CD4-positive, alpha-beta T cell treated with Interleukin-17A for 1 hour (primary cell): ENCODE measurements at places on chromosomes 6 and 20.

DNA sequence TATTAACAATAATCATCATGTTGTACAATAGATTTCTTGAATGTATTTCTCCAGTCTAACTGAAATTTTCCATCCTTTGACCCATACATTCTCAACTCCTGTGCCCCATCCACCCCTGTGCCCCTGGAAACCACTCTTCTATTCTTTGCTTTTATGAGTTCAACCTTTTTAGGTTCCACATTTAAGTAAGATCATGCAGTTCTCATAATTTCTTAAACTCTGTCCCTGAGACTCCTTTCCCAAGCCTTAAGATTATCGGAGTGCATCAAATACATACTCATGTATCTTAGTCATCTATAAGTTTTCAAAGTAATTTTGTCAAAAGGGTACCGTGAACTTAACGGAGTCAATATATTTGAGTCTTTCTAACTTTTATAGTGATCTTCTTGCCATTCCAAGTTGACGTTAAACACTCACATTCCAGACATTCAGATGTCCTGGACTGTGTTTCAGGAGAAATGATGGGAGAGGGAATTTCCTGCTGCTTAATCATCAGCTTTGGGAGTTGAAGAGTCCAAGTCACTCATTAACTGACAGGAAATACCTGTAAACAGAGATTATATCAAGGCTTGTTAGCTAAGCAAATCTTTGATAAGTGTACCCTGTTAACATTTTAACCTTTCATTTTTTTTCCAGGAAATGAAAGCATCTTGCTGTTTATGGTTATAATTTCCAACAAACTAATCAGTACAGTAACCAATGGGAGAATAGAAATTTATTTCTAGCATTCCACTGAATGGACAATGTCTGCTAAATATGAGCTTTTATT is 73.3 kb downstream of the ADGRG6 start:
- no peak for DNase-seq

DNA sequence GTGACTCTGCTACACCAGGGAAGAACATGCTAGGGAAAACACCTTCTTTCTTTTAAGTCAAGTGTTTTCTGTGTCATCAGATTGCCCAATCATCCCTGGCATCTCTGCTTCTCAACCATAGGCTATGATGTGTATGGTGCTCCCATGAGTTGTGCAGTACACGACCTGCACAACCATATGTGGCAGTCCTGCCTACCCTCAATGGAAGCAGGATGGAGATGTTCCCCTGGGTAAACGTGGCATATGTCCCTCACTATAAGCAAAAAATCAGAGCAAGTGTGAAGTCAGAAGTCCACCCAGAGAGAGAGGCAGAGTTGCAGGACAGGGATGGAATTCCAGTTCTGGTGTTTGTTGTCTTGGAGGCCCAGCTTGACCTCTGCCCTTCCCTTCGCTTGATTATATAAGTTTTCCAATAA is 10.3 kb upstream of the SNHG17 start:
- no peak for DNase-seq

DNA sequence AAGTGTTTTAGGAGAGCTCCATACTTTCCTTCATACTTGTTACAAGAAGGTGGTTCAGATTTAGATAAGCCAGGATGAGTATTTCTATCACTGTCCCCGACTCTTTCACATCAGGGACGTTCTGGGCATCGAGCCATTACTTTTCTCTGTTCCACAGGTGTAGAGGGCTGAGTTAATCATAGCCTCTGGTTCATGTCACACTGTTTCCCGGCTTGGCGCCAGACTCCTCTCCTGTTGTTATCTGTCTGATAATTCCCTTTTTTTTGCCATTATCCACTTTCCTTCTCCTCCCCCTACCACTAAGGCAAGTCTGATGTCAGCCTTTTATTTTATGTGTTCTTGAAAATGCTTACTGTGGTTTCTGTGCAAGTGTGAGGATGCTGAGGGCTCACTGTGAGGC is 593.4 kb downstream of the UTRN start:
- no peak for DNase-seq

- no peak for DNase-seq
Measured at GRCh38 chr20:51926670-51927305, 124.5 kb upstream of the SALL4 start.

DNA sequence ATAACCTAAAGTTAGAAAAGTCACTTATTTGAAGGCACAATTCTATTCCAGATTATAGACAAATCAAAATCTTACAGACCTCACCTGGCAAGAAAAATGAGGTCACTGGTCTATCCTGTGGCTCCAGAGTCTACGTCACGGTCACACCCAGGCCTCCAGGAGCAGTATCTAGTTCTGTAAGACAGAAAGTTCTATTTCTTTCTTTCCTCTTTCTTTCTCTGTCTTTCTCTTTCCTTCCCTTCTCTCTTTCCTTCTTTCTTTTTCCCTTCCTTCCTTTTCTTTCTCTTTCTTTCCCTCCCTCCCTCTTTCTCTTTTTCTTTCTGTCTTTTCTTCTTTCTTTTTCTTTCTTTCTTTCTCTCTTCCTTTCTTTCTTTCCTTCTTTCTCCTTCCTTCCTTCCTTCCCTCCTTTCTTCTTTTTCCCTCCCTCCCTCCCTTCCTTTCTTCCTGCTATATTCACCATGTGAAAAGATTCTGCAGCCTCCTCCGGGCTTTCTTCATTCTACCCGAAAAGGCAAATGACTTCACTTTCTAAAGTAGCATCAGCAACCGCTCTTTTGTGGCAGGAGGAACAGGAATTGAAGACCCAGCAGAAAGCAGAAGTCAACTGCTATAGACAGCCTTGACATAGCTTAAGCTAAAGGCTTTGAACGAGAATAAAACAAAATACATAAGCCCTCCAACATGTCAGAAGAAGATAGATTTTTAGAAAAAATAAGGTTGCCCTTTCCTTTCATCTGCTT is 83.9 kb upstream of the SIRPG start:
- DNase-seq, result no peak

DNA sequence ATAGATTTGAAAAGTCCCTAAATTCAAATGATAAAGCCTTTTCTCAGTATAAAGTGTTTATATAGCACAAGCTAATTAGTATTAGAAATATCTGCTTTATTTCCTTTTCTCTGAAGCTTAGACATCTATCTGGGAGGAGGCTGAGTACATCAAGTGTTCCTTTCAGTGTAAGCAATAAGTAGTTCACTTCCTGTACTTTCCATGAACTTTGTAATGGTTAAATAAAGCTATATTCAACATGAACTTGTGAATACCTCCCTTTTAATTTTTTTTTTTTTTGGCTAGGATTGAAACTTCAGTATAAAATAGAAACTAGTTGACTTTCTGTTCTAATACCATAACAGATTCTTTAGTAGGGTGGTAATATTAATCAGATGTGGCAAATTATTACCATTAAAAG is 190.9 kb downstream of the CENPW start:
- DNase-seq, result no peak

- no peak for DNase-seq
Measured at GRCh38 chr20:10520528-10520927, 85.4 kb downstream of the SLX4IP start.

- no peak for DNase-seq
Measured at GRCh38 chr20:47350691-47351545, 5.6 kb downstream of the ZMYND8 start.

GRCh38 chr6:17851001-17851719 is 136.3 kb downstream of the KIF13A start:
- DNase-seq, result no peak

DNA sequence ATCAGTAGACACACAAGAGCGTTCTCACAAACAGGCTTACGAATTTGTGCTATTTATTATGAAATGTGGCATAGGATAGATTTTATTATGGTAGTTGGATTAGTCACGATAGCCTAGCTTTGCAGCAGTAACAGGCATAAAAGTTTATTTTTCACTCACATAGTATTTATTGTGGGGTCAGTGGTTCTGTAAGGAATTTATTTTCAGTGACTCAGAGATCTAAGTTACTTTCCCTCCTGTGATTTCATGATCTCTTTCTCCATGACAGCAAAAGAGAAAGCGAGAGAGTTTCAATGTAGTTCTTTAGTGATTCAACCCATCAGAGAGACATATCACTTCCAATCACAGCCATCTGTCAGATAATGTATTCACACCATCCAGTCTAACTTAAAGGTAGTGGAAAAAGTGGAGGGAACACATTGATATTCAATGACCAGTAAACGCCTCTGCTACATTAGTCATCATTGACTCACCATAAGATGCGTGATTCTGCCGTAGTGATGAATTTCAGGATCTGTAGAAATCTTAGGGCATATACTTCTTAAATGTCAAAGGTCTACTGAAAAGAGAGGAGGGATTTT is 605.5 kb downstream of the HDGFL1 start:
- DNase-seq, result no peak

DNA sequence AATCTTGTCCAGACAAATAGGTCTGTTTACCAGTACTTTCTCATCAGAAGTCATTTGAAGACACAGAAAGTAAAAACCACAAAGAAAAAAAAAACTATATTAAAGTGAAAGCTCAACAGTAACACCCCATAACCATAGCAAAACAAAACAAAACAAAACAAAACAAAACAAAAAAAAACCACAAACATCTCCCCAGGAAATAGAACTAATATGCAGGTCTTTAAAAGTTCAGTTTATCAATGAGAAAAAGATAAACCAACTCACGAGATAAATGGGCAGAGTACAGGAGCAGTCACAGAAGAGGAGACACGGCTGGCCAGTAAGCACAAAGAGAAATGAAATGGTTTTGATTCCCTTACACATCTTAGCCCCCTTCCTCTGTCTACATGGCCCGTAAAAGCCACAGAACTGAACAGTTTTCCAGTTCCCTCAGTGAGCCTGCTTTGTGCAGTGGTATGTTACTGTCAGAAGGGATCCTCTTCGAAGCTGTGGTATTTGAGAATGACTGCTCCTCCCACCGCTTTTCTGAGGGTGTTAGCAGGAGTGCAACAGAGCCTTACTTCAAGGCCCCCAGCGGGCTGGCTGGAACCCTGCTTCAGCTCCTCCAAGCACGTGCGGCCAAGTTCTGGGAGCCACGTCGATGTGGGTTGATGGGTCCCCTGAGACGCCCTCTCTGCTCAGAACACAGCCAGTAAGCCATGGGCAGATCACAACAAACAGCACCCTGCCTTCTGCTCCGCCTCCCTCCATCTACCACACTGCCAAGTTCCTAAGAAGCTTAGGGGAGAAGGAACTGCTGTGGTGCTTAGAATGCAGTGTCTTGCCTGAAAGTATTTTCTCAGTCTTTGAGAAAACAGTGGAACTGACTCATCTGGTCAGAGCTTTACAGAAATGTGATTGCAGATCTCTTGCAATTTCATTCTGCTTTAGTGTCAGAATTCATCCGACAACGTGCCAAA is 14.0 kb downstream of the UST start:
- peak; percentile 66 for DNase-seq
